ENCODE measurements at places on chromosomes 1 and 21.

- DNase-seq: no peak
Measured at GRCh38 chr1:59232216-59232615, 64.7 kb upstream of the FGGY start.

DNA sequence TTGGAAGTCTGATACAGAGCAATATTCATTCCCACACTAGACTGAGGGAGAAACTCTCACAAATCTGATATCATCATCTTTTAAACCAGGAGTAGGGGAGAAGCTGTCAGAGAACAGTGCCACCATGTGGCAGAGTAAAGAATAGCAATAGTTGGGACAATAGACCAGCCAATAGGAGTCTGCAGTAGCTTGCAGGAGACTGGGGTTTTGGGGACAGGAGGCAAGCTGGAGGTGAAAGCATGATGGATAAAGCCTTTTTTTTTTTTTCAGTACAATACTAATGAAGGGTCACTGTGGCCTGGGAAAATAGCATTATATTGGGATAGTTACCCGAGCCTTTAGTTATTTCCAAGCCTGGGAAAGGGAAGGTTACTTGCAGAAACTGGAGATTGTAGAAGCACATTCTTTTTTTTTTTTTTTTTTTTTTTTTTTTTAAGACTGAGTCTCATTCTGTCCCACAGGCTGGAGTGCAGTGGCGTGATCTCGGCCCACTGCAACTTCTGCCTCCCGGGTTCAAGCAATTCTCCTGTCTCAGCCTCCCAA, 120.7 kb downstream of the S1PR1 start:
- peak; percentile 54 for DNase-seq

GRCh38 chr1:1796466-1796865, 18.2 kb upstream of the NADK start:
- no peak for DNase-seq

GRCh38 chr1:199759268-199759730, 268.2 kb upstream of the NR5A2 start:
- DNase-seq: no peak

DNA sequence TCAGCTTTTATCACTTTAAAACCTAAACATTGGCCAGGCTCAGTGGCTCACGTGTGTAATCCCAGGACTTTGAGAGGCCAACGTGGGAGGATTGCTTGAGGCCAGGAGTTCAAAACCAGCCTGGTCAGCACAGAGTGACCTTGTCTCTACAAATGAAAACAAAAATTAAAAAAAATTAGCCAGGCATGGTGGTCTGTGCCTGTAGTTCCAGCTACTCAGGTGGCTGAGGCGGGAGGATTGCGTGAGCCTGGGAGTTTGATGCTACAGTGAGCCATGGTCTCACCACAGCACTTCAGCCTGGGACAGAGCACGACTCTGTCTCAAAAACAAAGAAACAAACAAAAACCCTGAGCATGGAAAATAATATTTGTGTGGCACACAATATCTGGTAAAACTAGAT, 143.5 kb upstream of the HNRNPU start:
- DNase-seq: no peak

- no peak for DNase-seq
Measured at GRCh38 chr1:219744652-219745469, 132.0 kb upstream of the ZC3H11B start.

- peak; percentile 40 for DNase-seq
Measured at GRCh38 chr21:34935898-34936297, 113.2 kb downstream of the RUNX1 start.

DNA sequence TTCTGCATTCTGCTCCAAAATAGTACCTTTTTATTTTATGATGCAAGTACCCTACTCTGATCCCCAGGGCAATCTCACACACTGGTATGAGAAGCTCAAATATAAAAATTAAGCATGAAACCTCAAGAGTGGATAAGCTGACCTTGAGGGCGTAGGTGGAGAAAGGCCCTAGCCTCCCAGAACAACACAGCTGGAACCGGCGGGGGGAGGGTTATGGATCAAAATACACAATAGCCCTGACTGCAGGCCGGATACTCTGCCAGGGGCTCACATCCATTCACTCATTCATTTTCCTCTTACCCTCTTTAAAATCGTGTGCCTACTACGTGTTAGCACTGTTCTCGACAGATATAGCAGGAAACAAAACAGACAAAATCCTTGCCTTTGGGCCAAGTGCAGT, 32.8 kb upstream of the ECE1 start:
- DNase-seq: no peak

DNA sequence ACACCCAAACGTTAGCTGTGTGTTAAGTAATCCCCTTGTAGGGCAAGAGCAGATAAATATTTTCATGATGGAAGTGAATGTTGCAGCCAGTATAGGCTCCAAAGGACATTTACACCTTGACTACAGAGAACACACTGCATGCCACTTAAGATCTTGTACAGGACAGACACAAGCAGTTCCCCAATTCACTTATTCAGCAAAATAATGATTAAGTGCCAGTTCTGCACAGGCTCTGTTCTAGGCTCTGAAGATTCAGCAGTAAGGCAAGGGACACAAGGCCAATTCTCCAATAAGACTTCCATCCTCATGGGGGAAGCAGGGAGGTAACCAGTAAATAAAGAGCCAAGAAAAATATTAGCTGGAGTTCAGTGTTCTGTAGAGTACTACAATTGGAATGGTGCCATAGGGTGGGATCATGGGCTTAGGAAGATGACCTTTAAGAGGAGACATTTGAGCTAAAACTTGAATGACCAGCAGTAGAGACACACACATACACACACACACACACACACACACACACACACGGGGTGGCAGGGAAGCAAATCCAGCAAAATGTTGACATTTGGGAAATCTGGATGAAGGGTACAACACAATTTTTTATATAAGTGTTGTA, 199.9 kb upstream of the JUN start:
- no peak for DNase-seq

DNA sequence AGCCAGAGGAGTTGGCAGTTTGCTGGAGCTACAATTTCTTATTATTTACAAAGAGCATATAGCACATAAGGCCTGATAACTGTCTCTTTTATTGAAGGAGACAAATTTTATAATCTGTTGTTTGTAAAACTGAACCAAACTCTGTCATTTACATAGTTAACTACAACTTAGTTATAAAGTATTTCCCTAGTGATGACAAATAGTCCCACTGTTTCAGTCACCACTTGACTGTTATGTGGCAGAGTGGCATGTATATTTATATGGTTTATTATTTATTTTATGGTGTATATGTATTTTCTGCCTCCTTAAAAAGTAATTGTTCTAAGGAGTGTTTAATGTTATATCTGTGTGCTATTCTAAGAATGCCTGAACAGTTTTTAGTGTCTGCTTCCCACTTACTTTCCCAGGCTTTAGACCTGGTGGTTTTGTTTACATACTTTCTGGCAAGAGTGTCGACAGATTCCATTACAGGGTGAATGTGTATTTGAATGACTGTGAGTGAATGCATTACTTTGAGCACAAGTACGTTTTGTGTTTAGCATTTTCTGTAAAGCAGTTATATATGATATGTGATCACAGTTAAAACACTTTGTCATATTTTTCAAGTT, 10.0 kb downstream of the TSEN15 start:
- DNase-seq: no peak

GRCh38 chr1:37858931-37859506, 373 bp downstream of the MTF1 start:
- DNase-seq: no peak

- DNase-seq: no peak
Measured at GRCh38 chr1:225767634-225768540, 9.7 kb upstream of the SRP9 start.

DNA sequence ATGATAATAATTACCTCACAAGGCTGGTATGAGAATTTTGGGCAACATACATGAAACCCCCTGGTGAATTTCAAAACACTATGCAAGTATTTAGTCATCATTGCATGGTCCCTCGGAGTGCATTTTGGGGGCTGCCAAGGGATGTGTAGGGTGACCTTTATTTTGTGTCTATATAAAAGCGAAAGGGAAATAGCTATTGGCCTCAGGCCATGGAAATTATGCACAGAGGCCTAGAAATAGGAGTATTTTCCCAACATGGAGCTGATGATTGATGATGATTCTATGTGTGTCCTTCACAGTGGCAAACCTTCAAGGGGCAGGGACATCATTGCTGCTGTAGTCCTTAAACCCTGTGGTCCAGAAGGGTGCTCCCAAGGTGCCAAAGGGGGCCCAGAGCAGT, 265.5 kb downstream of the ST6GALNAC3 start:
- DNase-seq: no peak

- no peak for DNase-seq
Measured at GRCh38 chr1:100036718-100037655, 67.2 kb downstream of the SLC35A3 start.

DNA sequence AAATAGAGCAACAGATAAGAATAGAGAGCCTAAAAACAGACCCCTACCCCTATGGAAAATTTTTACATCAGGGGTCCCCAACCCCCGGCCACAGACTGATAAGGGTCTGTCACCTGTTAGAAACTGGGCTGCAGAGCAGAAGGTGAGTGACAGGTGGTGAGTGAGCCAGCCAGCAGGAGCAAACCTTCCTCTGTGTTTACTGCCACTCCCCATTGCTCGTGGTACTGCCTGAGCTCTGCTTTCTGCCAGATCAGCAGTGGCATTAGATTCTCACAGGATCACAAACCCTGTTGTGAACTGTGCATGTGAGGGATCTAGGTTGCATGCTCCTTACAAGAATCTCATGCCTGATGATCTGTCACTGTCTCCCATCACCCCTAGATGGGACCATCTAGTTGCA, 174.1 kb downstream of the FOXD2 start:
- no peak for DNase-seq

DNA sequence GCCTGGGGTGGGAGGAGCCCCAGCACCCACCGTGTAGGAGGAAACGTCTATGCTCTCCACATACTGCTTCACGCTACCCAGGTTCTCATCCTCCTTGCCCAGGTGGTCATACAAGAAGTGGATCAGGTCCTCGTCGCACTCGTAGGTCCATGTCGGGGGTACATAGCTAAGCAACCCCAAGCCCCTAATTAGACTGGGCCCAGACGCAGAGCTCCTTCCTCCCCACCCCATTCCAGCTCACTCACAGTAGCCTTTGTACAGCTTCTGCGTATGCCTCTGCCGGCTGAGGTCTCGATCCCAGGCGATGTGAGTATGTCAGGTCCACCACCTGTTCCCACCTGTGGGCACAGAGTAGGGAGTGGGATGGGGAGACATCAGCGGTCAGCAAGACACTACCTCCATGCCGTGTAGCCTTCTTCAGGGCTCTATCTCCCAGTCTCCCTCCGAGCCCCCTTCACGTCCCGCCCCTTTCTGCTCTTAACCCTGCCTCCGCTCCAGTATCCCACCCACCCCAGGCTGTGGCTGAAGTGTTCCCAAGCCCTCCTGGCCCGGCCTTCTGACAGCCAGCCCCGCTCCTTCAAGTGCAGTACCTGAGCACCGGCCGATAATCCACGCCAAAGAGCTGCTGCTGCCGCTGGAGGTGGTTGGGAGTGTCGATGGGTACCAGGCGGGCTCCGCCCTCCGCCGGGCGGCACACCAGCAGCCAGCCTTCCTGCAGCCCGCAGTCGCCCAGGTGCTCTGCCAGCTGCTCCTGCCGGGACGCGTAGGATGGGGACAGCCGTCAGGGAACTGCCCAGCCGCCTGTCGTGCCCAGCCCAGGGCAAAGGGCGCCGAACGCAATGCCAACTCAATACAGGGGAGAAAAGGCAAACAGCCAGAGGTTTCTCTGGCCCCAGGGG, 919 bp downstream of the HECTD3 start:
- peak; percentile 44 for DNase-seq

- no peak for DNase-seq
Measured at GRCh38 chr1:12316331-12316730, 86.5 kb downstream of the VPS13D start.

DNA sequence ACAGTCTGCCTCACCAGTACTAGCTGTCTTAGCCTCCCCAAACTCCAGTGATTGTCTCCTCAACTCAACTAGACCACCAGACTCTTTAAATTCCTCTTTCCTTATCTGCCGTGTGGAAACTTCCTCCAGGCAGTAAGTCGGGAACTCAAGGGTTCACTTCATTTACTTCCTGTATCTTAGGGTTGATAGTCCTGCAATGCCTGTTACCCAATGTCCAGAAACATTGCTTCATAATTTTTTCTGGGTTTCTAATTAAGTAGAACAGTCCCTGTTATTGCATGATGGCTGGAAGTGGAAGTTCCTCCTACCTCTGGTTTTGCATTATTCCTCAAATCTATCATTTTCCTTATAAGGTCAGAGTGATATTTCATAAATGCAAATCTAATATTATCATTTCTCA, 60.8 kb upstream of the RNF11 start:
- DNase-seq: no peak

GRCh38 chr1:171981303-171981702, 140.0 kb downstream of the DNM3 start:
- DNase-seq: no peak

DNA sequence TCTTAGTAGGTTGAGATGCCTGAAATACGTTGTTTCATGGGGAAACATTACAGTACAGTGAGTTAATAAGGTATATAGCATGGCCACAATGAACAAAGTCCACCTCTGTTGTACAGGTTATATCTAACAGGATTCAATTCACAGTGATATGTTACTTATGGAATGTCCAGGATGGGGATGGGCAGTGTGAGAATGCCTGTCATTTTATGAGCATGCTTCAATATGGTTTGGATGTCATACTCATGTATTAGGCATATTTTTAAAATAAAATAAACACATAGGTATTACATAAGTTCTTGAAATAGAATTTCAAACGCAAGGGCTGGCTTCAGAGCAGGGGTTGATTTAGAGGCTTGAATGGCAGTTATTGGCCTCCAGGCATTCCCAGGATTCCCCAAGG, 6.1 kb upstream of the PHLDA3 start:
- DNase-seq: no peak

GRCh38 chr1:40224040-40224439, 23.7 kb upstream of the TMCO2 start:
- no peak for DNase-seq

GRCh38 chr21:16309250-16309971, 579.6 kb downstream of the USP25 start:
- DNase-seq: no peak

GRCh38 chr1:21903638-21904453, 33.3 kb downstream of the HSPG2 start:
- DNase-seq: no peak

DNA sequence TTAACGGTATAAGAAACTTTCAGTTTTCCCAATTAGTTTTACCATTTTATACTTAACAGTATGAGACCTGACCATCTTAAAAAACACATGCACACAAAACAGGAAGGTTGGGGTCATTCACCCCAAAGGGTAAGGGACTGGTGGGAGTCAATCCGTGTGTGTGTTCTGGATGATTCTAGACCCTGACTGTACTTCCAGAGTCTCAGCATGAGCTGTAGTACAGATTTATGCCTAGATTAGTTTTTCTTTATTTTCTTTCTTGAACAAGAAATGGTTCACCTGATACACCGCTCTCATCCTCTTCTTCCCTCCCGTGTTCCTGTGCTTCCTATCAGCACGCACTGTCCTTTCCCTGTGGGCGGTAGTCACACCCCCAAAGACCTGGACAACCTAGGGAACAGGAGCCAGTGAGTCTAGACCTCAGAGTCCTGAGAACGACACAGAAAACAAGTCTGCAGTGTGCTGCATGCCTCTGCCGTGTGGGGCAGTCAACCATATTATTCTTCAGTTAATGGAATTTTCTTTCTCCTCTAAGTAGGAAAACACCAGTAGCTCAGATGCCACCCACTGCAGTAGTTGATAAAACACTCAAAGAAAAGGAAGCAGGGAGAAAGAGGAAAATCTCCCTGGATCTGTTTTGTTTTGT, 38.9 kb upstream of the MRPS6 start:
- no peak for DNase-seq

- DNase-seq: no peak
Measured at GRCh38 chr1:166703141-166703540, 136.1 kb upstream of the POGK start.

GRCh38 chr1:116514708-116515525, 55.9 kb downstream of the CD58 start:
- peak; percentile 22 for DNase-seq

- DNase-seq: no peak
Measured at GRCh38 chr1:53481456-53481855, 22.3 kb downstream of the DMRTB1 start.
